ENCODE measurements at places on chromosomes 12 and 14.

GRCh38 chr14:88848571-88848970 lies 24.1 kb downstream of the TTC8 start:
- no peak for DNase-seq

DNA sequence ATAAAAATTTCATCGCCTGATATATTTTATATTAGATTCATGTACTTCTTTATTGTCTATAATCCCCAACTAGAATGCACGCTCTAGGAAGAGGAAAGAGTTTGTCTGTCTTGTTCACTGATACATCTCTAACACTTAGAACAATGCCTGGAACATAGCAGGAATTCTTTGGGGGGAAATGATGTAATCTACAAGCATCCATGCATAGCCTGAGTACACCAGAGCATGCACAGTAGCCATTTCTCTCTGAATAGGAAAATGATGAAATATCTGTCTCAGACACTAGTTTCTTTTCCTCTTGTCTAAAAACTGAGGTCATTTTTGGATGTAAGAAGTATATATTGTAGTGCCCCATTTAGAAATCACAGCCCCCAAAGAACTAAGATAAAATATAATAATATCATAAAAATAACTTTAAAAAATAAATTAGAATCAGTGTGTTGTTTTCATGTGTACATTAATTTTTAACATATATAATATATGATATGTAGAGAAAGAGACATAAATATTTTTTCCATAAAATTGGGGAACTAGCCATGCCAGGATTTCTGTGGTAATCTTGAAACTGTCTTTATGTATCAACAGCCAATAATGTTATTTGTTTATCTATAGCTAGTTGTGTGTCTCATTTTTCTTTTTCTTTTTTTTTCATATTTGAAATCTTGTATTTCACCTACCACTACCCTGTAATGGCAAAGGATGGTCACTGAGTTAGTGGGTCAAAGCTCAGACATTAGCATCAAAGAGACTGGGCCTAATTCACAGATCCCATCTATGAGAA lies 155.6 kb upstream of the TMCC3 start:
- DNase-seq = peak; percentile 5

DNA sequence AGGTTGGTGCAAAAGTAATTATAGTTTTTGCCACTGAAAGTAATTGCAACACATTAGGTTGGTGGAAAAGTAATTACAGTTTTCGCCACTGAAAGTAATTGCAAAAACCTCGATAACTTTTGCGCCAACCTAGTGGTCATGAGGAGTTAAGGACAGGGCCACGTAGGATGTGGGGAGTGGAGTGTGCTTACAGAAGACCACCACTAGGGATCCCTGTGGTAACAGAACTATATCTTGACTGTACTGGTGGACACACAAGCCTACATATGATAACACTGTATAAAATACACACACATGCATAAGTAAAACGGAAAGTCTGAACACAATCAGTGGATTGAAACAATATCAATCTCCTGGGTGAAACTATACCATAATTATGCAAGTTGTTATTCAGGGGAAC lies 187.4 kb upstream of the ABCD2 start:
- no peak for DNase-seq

DNA sequence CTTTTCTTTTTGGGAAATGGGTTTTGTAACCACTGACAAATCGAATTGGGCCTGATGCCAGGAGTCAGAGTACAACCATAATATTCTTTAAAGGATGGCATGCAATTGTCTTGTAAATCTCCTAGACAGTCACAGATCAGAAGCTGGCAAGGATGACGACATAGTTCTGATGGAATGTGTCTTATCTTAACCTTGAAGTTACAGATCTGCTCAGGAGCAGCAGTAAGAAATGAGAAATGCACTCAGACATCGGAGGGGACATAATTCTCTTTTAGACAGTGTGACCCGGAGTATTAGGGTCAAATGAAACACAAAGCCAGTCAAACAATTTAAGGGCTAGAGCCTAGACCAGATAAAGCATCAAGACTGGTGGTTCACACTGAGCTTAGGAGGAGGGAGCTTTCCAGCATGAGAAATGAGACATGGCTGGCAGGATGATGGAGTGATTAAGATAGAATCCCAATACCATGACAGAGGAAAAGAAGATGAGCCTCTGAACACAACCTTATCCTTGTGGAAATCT lies 17.5 kb downstream of the CBX5 start:
- DNase-seq = peak; percentile 71

DNA sequence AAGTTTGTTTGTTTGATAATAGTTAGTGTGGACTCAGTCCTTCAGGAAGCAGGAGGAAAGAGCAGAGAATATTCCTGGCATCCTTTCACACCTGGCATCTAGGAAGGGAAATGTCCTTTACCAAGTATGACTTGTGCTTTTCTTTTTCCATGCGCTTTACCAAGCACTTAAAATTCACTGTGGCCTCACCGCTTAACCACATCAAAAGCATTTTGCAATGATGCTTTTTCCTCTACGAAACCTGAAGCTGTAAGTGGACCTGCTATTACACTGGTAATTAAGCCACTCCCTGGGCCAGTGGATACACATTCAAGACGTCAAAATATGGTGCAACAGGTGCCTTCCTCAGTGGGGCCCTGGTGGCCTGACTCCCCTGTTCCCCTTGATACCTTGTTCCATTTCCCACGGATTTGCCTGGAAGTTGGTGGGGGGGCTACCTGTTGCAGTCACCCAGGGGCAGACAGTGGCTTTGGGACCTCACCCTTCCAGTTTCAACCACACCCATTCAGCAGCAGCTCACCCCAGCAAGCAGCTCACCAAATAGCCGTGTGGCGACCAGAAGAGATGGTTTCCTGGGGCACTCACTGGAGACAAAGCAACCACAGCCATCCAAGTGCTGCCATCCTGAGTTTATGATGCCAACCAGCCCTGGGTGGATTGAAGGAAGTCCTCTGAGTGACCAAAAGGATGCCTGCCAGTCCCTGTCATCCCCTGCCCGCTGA lies 14.2 kb upstream of the FZD10 start:
- DNase-seq = no peak

DNA sequence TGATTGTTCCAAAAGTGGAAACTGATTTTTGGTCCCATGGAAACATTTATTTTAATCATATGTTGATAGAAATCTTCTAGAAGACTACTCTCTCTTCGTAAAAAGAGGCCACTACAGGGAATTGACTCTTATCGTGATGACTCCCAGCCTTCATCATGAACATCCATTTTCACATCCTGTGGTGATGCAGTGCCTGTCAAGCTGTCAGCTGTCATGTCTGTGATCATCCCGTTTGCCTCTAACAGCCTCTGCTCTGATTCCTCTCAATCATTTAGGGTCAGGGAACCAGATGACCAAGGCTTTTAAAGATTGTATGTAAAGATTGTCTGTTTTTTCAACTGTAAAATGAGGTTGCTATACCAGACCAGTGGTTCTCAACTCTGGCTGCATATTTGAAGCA lies 419.0 kb upstream of the MGAT4C start:
- DNase-seq = no peak

GRCh38 chr14:96986256-96987085 lies 189.3 kb downstream of the VRK1 start:
- DNase-seq = no peak

DNA sequence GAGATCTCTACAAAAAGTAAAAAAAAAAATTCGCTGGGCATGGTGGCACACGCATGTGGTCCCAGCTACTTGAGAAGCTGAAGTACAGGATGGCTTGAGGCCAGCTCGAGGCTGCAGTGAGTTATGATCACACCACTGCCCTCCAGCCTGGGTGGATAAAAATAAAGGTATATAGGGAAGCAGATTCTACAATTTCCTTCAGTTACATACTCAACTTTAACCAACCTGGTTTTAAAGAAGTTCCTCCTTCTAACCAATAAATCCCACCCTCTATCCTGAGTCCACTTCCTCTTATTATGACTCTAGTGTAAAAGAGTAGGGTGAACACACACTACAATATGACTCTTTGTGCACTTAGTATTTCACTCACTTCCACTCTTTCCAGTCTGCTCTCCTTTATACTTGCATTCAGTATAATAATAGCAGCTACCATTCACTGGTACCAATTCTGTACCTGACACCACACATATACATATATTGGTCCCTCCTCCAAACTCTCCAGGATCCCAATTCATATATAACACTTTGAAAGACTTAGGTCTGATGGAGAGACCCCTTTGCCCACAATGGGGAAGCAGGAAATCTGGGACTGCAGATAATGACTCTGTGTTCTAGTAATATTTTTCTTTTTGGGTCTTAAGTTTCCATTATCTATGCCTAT lies 2.3 kb downstream of the ARF3 start:
- no peak for DNase-seq

- peak; percentile 59 for DNase-seq
These were observed 124.8 kb downstream of the SAMD4A start for GRCh38 chr14:54691525-54692283.

DNA sequence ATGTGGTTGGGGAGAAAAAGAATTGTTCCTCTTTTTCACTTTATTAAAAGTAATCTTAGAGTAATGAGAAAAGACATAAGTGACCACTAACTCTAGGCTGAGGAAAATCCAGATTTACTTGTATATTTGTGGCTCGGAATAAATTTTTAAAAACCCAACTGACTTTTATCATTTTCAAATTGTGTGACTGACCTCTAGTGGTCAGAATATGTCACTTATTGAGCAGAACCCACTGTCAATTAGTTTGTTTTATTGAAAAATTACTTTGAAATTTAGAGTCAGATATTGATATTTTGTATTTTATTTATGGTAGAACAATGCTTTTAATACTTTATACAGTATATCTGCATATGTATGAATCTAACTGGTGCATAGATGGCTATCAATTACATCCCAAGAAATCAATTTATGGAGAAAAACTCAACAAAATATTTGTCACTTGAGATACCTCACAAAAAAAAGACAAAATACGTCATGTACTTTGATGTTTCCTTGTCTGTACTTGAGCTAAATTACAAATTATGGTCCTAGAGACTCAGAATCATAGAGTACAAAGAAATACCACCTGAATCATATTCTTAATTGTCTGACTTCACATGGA lies 229.4 kb downstream of the CNTN1 start:
- DNase-seq = peak; percentile 7

DNA sequence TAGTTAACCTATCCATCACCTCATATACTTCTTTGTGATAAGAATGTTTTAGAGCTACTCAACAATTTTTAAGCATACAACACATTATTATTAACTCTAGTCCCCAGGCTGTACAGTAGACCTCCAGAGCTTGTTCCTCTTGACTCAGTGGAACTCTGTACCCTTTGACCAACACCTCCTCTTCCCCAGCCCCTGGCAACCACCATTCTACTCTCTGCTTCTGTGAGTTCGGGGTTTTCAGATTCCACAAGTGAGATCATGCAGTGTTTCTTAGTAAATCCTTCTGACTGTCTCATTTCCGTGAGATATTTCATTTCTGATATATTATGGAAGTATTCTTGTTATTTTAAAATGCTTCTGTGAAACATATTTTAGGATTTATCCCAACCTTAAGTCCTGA lies 200.7 kb downstream of the PCNX1 start:
- no peak for DNase-seq

- no peak for DNase-seq
These were observed 1.2 kb downstream of the PELI2 start for GRCh38 chr14:56119201-56119981.

- peak; percentile 78 for DNase-seq
These were observed 72.8 kb downstream of the IRF2BPL start for GRCh38 chr14:76955575-76956315.

DNA sequence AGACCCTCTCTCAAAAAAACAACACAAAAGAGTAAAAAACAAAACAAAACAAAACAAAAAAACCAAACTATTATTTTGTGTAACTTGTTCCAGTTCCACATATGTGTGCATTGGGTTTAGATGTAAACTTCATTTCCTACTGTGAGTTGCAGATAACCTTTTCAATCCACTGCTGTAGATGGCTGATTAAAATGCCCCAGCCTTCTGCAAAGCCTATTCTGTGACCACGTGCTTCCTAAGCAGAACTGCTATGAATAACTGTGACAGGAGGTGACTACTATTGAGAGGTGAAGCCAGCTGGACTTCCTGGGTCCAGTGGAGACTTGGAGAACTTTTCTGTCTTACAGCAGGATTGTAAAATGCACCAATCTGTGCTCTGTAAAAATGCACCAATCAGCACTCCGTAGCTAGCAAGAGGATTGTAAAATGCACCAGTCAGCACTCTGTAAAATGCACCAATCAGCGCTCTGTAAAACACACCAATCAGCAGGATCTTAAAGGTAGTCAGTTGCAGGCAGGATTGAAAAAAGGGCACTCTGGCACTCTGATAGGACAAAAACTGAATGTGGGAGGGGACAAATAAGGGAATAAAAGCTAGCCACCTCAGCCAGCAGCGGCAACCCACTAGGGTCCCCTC lies 10.3 kb upstream of the ELK3 start:
- DNase-seq = no peak

GRCh38 chr12:56877195-56878009 lies 56.8 kb downstream of the SDR9C7 start:
- DNase-seq = no peak

GRCh38 chr14:80982711-80983110 lies 27.3 kb downstream of the TSHR start:
- no peak for DNase-seq

- no peak for DNase-seq
These were observed 31.3 kb downstream of the GABARAPL1 start for GRCh38 chr12:10243818-10244520.

DNA sequence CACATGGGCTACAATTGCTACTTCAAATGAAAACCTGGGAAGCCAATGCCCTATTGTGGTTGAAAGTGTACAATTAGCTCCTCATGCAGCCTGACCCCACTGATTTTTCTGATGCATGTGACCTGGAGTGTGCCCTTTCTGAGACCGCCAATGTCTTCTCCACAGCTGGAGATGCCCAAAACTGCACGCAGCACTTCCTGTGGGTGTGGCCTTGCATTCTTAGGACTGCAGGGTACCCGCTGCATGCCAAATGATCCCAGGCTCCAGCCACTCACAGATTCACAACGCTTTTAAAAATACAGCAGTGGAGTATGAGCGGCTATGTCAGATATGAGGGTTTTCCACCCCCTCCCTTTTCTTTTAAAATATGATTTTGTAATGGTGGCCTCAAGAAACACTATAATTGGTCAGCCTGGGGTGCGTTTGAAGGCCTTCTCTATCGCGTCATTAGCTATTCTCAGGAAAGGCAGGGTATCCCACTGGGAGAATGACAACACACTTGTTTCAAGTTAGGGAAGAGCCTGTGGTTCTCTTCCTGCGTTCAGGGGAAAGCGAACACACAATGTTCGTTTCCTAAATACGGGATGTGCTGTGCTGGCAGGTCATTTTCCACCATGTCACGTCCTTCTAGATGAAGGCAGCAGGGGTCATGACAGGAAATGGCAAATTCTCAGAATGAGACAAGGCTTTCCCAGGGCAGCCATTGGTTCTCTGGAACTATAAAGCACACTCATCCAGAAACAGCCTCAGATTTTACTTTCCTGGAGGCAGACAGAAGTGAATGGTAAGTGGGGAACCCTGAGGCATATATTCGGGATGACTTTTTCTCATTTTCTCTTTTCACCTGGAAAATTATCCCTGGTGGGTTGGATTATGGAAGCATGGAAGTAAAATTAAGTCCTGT lies at the start of gene APOLD1:
Gene APOLD1, plus strand, starts transcription at position 749 of the 904 bp plus-strand sequence. Its CDS starts 33 bp downstream, at position 782.
- DNase-seq = no peak

Data from HFFc6 (cell line).